ENCODE measurements at places on chromosomes 7 and 10. TPM values are rescaled to one million over a fixed set of nuclear protein-coding genes. Genes with fewer than 3 reads are reported as not detected.

DNA sequence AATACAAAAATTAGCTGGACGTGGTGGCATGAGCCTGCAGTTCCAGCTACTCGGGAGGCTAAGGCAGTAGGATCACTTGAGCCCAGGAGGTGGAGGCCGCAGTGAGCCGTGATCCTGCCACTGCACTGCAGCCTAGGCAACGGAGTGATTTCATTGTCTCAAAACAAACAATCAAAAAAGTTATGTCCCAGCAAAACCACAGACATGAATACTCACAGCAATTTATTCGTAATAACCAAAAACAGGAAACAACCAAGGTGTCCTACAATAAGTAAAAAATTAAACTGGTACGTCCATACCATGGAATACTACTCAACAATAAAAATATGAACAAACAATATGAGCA, 11.6 kb upstream of the CYTH3 start:
- H3K27me3 ChIP-seq, result no peaks in the 10 kb centered on the region
- no peak for DNase-seq
- peaks cover 10% of the 10 kb centered on the region for H3K4me1 ChIP-seq
- peak overlapping the region; percentile 99 for H3K27ac ChIP-seq
- H3K36me3 ChIP-seq, result no peaks in the 10 kb centered on the region
- no peak overlapping the region for H3K4me3 ChIP-seq

- H3K27ac ChIP-seq, result no peak overlapping the region
- no peak for DNase-seq
- no peak overlapping the region for H3K4me3 ChIP-seq
- H3K36me3 ChIP-seq, result no peaks in the 10 kb centered on the region
Observed at GRCh38 chr7:84250452-84250851, 55.9 kb upstream of the SEMA3A start.

- H3K4me1 ChIP-seq, result no peaks in the 10 kb centered on the region
- H3K4me3 ChIP-seq, result no peak overlapping the region
- H3K27me3 ChIP-seq, result no peaks in the 10 kb centered on the region
- H3K36me3 ChIP-seq, result no peaks in the 10 kb centered on the region
- DNase-seq, result peak; percentile 32
Observed at GRCh38 chr10:96417441-96417840, 58.6 kb upstream of the OPALIN start.

DNA sequence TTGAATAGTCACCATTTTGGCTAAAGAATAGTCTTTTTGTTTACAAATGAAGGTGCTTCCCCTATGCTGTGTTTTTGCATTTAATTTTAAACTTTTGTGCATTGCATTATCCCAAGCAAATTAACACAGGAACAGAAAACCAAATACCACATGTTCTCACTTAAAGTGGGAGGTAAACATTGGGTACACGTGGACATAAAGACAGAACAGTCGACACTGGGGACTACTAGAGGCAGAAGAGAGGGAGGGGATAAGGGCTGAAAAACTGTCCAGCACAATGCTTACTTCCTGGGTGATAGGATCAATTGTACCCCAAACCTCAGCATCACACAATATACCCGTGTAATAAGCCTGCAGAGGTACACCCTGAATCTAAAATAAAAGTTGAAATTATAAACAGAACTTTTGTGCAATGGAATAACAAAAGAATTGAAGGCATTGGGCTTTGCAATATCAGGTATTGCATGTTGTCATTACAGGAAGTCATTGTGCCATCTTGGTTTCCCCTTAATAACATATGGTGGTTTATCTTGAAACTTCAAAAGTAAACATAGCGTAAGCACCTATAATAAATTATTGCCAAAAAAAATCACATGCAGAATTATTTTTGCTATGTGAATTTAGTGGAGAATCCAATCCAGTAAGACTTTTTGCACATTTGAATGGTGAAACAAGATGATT, 16.1 kb downstream of the ADD3 start:
- no peaks in the 10 kb centered on the region for H3K4me1 ChIP-seq
- H3K27ac ChIP-seq, result no peak overlapping the region
- H3K36me3 ChIP-seq, result no peaks in the 10 kb centered on the region
- no peak overlapping the region for H3K4me3 ChIP-seq

DNA sequence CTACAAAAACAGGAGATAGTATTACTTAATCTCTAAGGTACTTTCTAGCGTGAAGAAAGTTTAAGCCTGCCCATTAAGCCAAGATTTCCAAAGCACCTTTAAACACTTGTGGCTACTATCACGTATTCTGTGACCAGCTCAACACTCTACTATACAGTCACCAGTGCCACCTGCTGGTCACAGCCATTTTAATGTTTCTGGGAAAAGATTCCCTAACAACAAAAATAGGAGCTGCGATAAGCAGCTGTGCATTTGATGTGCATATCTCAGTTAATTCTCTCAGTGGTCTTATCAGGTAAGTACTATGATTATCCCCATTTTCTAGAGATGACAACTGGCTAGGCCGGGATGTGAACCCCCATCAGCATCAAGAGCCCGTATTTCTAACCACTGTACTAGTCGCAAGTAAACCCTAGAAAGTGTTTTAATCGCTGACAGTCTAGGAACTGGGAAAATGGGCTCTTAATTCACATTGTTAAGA, 860 bp downstream of the SEC31B start:
- H3K27ac ChIP-seq, result no peak overlapping the region
- no peaks in the 10 kb centered on the region for H3K27me3 ChIP-seq
- DNase-seq, result peak; percentile 66
- peak overlapping the region; percentile 54 for H3K4me3 ChIP-seq
- no peaks in the 10 kb centered on the region for H3K36me3 ChIP-seq
- H3K4me1 ChIP-seq, result peaks cover 5% of the 10 kb centered on the region

- no peak overlapping the region for H3K4me3 ChIP-seq
- H3K36me3 ChIP-seq, result no peaks in the 10 kb centered on the region
- DNase-seq, result no peak
- H3K4me1 ChIP-seq, result peaks cover 15% of the 10 kb centered on the region
- H3K27ac ChIP-seq, result no peak overlapping the region
- H3K27me3 ChIP-seq, result no peaks in the 10 kb centered on the region
Observed at GRCh38 chr7:13846386-13846785, 143.1 kb downstream of the ETV1 start.

DNA sequence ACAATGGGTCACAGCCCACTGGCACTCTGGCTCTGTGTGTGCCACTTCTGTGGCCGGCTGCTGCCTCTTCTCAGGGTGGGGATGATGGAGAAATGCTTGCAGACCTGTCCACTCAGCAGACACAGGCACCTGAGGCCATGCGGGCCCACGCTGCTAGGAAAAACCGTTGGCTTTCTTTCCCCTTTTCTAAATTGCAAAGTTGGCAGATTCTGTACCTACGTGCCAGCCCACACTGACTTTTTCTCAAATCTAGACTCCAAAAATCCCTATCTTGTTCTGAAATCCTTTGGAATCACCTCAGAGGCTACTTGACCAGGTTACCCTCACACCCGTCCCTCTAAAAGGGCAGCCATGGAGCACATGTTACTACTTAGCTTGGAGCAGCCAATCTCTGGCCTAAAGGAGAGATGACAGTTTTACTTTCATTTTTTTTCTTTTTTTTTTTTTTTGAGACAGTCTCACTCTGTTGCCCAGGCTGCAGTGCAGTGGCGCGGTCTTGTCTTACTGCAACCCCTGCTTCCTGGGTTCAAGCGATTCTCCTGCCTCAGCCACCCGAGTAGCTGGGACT, 99.4 kb downstream of the RNF216 start:
- H3K4me3 ChIP-seq, result no peak overlapping the region

DNA sequence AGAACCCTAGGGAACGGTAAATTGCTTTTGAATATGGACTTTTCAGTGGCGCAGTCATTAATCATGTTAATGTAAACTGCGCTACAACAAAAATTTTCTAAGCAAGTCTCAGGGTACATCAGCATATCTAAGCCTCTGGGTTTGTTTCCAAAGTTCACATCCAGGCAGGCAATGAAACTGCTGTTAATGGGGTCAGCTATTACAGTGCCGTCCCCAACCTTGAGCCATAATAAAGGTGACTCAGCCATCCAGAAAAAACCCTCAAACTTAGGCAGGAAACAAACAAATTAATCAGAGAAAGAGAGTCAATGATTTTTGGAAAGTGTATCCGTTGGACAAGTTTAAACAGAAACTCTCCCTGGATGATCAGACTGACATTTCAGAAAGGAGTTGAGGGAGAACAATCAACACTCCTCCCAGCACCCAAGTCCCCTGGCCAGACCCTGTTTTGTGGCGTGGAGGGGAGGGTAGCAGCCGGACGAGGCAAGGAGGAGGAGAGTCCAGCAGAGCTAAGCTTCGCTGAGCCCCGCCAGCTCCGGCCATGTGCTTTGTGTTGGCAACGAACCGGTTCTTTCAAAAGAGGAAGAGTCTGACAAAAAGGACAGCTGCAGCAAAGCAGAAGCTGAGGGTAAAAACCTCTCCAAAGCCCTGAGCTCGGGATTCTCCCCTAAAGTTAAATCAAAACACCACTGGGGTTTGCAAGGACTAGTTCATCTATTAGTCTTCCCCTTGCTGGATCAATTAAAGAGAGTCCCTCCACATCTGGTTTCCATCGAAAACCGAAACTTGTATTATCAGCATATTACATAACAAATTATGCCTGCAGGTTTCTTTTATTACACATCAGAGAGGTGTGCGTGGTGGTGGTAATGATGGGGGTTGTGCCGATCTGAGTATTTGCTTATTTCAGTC, 3.6 kb downstream of the FAM53B start:
- no peak overlapping the region for H3K27ac ChIP-seq
- peak; percentile 72 for DNase-seq
- no peak overlapping the region for H3K4me3 ChIP-seq
- no peaks in the 10 kb centered on the region for H3K36me3 ChIP-seq
- H3K27me3 ChIP-seq, result no peaks in the 10 kb centered on the region
- peaks cover 7% of the 10 kb centered on the region for H3K4me1 ChIP-seq

DNA sequence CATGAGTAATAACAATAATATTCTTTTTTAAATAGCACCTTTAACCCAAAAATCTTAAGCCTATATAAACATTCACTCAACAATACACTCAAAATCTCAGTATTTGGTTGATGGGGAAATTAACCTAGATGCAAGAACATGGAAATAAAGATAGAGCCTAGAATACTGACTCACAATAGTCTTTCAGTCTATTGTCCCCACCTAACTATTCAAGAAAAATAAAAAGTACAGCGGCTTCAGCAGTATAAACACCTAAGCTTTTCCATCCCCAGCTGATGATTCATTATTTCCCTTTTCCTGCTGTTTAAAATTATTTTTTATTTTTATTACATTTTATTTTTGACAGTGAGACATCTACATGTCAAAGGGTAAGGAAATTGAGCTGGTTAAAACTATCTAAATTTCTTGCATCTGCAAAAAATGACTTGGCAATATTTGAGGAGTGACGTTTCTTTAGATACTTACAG, 201.4 kb downstream of the FZD1 start:
- no peaks in the 10 kb centered on the region for H3K4me1 ChIP-seq
- H3K27ac ChIP-seq, result no peak overlapping the region
- H3K4me3 ChIP-seq, result no peak overlapping the region
- H3K27me3 ChIP-seq, result no peaks in the 10 kb centered on the region
- no peaks in the 10 kb centered on the region for H3K36me3 ChIP-seq

GFRA1 gene
- total RNA-seq, result 6.3 TPM

ADARB2 gene
- not detected for total RNA-seq

TSPAN33 gene
- 0.17 TPM for total RNA-seq

OR2A42 gene
- total RNA-seq, result not detected

LSM8 gene
- total RNA-seq, result 39.5 TPM

PSMG3 gene
- 21.3 TPM for total RNA-seq

All from fibroblast of lung (primary cell).